Uterus (tissue), 4 donors: ENCODE measurements at places on chromosomes 11 and 22. TPM values are rescaled to one million over a fixed set of nuclear protein-coding genes. Genes with fewer than 3 reads are reported as not detected.

- DNase-seq = peak; percentile 50
Observed at GRCh38 chr11:32438866-32439489, 3.6 kb upstream of the WT1 start.

GRCh38 chr22:20391222-20391621 is 2.7 kb upstream of the ZNF74 start:
- no peak for DNase-seq

- no peak for DNase-seq
Observed at GRCh38 chr11:79330651-79331050, 110.2 kb downstream of the TENM4 start.

- no peak for DNase-seq
Observed at GRCh38 chr11:43969543-43969942, 27.1 kb downstream of the C11orf96 start.

GRCh38 chr11:48006301-48006992 is 26.1 kb downstream of the PTPRJ start:
- peak; percentile 17 for DNase-seq

DNA sequence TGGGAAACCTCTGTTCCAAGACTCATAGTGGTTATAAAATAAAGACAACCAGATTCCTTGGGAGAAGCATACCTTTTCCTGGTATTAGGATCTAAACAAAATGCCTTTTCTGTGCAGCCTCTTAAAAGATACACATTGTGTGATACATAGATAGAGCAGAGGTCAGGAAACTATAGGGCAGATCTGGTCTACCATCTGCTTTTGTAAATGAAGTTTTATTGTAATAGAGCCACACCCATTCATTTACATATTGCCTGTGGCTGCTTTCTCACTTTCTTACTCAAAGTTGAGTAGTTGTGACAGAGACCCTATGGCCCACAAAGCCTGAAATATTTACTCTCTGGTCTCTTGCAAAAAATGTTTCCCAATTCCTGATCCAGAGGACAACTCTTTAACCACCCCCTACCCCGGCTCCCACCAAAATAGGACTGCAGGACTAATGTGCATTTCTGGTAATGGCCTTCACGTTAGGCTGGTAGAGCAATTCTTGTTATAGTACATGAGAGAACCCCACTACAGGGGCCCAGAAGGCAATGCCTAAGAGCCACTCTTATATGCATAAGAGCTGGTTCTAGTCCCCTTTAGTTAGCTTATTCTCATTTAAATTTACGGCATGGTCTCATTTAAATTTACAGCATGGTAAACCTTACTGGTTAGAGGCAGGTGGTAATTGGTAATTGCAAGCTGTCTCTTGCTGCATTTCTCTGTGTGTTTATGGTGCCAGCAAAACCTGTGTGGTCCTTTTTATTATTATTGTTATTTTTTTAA is 76.8 kb upstream of the YWHAH start:
- DNase-seq = no peak

GRCh38 chr11:16946477-16947282 is 67.5 kb downstream of the PLEKHA7 start:
- no peak for DNase-seq

GRCh38 chr11:44005063-44005701 is 42.6 kb upstream of the ACCSL start:
- peak; percentile 22 for DNase-seq

DNA sequence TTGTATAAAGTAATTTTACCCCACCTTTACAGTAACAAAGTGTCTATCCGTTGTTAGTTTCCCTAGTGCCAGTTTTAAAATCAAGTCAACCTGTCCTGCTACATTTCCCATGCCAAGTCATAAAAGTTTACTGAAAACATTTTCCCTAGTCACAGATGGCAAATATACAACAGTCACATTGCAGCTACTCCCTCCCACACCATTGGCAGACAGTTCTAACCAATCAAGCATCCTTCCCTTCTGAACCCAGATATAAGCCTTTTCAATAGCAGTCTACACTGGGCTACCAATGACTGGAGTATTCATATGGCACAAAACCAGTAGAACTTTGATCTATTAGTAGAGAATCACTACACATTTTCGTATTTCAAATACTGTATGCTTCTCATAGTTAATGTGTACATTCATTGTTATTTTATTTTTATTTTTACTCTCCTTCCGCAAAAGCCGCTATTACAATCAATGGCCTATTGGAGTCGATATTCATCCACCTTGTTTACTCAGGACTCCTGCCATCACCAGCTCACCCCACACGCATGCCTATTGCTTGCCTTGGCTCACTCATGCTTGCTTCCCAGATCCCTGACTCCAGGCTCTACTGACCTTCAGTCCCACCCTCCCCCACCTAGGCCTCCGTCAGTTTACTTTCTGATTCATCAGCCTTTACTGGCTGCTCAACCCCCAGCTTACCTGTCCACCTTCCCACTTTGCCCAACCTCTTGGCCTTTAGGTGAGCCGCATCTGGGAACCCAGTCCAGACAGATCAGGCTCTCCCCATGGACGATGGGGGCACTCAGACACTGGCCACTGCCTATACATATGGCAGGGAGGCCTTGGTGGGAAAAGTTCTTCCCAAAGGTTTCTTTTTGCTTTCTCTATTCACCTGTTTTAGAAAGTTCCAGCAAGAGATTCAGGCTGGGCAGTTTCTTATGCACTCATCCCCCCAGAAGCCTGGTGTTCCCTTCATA is 408.4 kb downstream of the SOX6 start:
- no peak for DNase-seq

- peak; percentile 67 for DNase-seq
Observed at GRCh38 chr11:101126551-101127196, 2.9 kb downstream of the PGR start.

- DNase-seq = no peak
Observed at GRCh38 chr11:47469361-47470179, 20.6 kb upstream of the RAPSN start.

GRCh38 chr11:59901306-59901705 is 22.7 kb downstream of the OOSP3 start:
- DNase-seq = no peak

The SORL1 gene
- 7.6 TPM for total RNA-seq

The OSBP2 gene
- 3.3 TPM for total RNA-seq

The SMIM35 gene
- not detected for total RNA-seq
